Activated T-helper 1 cell treated with Interleukin-2 at 50 U/mL for 16 hours (primary cell): ENCODE measurements at places on chromosomes 6 and 20.
A peak's percentile ranks its signal among the peaks of the same experiment; 100 is the strongest.

GRCh38 chr6:93985953-93986352 lies 566.6 kb upstream of the EPHA7 start:
- no peak for DNase-seq

- no peak for DNase-seq
These were observed 14.3 kb upstream of the TRPC4AP start for GRCh38 chr20:35106827-35107380.

DNA sequence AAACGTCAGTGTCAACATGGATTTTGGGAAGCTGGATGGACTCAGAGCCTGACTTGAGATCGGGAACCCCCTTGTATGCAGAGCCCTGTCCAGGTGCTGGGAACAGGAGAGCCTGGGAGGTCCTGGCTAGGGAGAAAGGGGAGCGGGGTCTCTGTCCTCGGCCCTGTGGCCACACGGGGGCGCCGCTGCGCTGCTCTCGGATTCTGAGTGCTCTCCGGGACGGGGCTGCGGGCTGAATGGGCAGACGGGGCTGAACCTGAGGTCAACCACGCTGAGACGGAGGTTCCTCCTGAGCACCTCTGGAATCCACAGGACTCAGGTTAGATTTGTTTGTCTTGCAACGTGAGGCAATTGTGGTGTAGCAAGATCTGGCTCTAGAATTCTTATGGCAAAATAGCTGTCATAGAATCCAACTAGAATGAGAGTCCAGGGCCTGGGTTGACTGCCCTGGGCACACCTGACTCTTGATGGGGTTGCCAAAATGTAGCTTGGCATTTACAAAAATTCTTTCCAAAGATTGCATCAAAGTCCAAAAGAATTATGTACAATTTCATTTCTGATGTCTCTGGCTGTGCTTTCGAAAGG lies 20.6 kb upstream of the HLA-F start:
- peak; percentile 69 for DNase-seq

- no peak for DNase-seq
These were observed 38.9 kb downstream of the SMAP1 start for GRCh38 chr6:70706491-70707123.

DNA sequence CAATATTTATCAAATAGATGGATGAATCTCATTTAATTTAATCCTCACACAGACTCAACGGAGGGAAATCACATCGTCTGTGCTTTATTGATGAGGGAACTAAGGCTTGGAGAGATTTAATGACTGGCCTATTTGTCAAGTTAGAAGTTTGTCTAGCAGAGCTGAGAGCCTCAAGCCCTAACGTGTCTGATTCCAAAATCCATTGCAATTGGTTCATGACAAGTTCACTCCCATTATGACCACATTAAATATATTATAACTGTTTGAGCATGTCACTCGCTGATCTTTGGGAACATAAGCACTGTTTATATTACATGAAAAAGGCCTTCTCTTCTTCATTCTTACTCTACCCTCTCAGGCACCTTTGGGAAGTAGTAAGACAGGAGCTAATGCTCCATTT lies 89.4 kb upstream of the SIRPA start:
- no peak for DNase-seq

DNA sequence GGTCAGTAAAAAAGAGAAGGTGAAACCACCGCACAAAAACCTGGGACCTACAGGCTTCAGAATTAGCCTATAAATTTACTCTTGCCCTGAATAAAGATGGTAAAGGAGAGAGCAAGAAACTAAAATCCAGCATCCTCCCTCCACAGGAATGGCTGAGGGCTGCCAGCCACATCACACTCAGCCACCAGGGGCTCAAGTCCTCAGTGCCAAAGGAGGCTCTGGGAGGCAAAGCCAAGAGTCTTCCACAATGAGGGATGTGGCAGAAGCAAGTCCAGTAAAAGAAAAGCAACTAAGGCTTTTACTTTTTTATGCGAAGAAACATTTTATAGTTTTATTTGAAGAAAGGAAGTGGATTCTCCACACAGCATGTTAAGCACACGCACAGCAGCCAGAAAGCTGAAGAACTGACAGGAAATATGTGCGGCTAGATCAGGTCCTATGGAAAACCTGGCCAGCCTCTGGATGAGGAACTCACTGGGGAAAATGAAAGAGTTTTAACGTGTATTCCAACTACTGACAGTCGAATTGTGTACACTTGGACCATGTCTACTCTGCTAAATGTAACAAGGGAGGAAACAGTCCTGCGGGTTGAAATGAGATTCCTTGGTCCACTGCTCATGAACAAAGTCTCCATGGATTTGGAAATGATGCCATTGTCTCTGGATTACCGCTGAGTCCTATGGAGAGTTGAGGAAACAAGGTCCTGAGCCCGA lies 219.4 kb upstream of the SSTR4 start:
- DNase-seq, result no peak

GRCh38 chr6:42819803-42820511 lies 38.1 kb downstream of the BICRAL start:
- DNase-seq, result no peak

DNA sequence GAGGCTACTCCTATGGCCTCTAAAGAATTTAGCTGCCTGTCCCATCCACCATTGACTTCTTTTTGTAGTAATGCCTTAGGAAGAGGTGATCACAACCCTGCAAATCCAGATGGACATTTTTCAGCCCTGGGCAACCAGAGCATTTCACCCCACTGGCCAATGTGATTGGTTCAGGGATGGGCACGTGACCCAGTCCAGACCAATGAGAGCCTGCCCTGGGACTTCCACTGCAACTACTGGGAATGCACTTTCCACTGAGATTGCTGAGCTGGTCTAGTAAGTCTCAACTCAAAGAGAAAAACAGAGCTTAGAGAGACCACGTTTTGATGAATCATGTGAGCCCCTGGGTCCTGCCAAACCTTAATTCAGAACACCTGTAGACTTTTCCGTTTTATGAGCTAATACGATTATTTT lies 8.9 kb upstream of the UBE2V1 start:
- no peak for DNase-seq

- no peak for DNase-seq
These were observed 145.1 kb upstream of the IMPG1 start for GRCh38 chr6:76217606-76218005.

DNA sequence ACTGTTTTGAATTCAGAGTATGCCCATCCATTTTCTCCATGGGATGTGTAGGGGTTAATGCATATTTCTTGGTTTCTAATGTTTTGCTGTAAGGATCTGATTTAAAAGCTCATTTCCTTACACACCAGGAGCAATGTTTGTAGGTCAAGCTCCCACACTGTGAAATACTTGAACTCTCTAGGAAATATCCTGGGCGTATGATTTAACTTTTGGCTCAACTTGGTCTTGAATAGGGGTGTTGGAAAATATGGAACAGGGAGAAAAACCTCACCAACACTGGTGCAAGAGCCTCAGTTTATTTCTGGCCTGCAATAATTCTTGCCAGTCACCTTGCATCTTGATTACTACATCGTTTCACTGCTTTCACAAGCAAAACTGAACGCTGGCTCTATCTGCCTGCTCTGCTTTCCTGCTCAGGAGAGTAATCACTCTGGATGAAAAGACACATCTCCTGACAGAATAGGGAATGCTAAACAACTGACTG lies 25.1 kb upstream of the RFPL4B start:
- DNase-seq, result no peak

DNA sequence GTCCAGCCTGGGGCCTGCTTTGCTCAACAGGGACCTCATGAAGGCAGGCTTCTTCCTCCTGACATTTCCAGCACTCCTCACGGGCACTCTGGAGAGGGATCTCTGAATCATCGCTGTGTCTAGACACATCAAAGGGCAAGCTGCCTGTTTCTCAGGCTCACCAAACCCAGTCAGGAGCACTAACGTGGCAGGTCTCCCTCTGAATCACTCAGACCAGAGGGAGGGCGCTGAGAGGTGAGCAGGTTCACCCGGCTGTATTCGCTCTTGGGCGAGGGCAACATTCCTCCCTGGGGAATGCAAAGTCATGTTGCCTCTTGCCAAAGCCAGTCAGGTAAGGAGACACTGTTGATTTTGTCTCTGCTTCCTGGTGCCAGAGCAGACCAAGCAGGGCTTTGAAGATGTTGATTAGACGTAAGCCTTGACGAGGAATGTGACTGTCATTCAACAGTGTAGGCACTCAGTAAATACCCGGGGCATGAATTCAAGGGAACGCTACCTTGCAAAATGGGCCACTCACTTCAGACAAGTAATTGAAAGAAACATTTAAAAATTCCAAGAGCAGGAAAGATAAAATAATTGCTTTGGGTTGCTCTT lies 50.1 kb downstream of the CYP24A1 start:
- no peak for DNase-seq

DNA sequence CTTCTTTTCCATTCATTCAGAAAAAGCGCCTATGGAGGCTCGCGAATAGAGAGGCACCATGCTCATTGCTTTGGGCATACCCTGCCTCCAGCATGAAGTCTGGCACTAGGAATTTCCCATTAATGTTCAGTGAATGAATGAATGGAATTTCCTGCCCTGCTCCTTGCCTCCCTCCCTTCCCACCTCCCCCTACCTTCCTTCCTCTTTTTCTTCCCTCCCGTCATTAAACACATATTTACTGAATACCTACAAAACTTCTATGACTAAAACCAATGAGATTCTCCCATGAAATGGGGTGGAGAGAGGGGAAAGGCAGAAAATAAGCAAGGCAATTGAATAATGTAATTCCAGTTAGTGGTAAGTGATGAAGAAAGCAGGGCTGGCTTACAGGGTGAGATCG lies 213.8 kb upstream of the AGPAT4 start:
- DNase-seq, result no peak

DNA sequence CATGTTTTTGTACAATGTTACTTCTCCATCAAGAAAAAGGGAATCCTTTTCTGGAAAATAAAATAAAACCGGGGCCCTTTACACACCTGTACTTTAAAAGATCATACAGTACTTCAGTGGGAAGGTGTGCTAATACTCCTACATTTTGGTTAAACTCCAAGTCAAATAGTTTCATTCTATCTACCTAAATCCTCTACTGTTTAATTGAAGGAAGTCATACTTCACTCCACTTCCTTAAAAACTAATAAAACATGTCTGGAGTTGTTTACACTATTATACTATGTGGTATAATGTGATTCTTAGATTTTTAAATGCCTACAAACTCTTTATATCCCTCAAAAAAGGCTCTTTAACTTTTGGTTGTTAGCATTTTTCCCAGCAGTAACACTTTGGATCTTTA lies 18.6 kb upstream of the HBS1L start:
- DNase-seq, result no peak

- no peak for DNase-seq
These were observed 41.7 kb upstream of the FAM135A start for GRCh38 chr6:70371454-70372105.

DNA sequence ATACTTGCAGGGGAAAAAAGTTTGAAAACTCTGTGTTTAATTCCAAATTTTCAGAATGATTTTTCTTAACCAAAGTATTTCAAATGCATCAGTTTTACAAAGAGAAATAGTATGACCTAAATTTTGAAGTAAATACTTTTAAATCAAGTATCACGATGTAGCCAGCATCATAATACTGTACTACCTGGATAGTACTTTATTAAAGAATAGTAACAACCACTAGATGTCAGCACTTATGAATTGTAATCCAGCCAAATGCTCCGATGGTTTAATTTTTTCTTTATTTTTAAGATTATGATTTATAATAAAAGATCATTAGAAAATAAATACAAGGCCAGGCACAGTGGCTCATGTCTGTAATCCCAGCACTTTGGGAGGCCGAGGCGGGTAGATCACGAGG lies 37.2 kb upstream of the HACE1 start:
- no peak for DNase-seq

GRCh38 chr20:24999568-24999967 lies 7.0 kb upstream of the APMAP start:
- no peak for DNase-seq

DNA sequence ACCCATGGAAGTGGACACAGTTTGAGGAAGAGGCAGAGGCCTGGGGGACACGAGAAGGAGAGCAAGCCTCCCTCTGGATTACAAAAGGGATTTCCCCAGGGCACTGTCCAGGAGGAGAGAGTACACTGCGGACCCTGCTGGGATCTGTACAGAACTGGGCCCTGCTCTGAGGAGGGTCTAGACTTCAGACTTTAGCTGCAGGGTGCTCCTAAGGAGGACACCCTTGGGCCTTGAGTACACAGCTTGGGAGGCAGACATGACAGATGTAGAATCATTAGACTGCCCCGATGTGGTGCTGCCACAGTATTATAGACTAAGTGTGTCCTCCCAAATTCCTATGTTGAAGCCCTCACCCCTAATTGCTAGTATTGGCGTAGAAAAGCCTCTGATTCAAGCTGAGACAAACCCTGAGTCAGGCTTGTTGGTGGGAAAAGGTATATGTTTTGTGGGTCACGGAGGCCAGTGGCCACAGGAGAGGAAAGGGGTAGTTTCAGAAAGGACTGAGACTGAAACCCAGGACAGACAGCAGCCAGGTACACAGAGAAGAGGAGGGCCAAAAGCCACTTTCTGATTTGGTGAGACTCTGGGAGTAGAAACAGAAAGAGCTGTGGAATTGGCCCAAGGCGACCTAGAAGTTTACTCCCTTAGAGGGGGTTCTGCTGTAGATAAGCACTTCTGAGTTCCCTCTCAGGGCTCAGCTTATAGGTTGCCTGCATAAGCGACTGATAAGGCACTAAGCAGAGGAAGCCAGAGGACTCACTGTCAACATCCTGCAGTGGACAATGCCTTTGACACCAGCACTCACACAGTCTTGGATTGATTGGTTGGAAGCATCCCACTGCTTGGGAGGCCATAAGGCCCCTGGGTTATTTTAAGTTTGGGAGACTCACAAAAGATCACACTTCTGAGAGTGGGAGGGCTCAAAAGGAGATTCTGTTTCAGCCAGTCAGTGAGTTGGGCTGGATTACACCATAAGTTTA lies 16.5 kb upstream of the SH3BGRL2 start:
- DNase-seq, result no peak

- no peak for DNase-seq
These were observed 31.5 kb upstream of the PAQR8 start for GRCh38 chr6:52330470-52330869.

DNA sequence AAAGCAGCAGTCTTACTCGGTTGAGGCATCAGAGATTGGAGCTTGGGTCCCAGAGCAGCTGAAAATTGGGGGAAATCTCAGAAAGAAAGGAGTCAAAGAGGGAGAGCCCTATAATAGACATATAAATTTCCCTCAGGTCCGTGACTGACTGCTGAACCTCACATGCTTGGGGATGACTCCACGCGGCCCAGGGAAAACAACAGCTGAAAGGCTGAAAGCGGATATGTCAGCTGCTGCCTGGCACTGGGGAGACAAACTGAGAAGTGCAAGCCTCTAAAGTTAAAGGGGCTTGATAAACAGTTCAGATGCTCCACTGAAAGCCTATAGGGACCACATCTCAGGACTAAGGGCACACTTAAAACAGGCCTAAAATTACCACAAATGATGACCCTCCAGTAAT lies 255.9 kb upstream of the RIN2 start:
- no peak for DNase-seq

- DNase-seq, result no peak
These were observed 473 bp upstream of the DTNBP1 start for GRCh38 chr6:15663130-15663871.

- DNase-seq, result no peak
These were observed 78.0 kb upstream of the NHSL1 start for GRCh38 chr6:138577151-138577915.

DNA sequence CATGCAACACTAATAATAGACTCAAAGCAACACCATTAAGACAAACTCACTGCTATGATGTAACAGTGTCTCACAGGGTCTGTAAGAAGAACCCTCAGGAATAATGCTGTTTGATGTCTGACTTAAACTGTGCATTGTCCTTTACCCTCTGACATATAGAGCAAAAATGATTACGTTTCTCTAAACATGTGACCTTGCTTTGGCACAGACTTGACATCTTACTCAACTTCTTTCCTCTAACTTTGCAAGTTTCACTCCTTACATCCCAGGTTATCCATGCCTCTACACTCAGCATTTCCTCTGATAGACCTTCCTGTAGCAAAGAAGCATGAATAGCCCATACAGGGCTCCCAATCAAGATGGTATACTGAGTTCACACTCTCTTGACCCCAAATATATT lies 252.7 kb downstream of the UST start:
- DNase-seq, result no peak
